ENCODE measurements at places on chromosomes 16 and 17. TPM values are rescaled to one million over a fixed set of nuclear protein-coding genes. Genes with fewer than 3 reads are reported as not detected.

DNA sequence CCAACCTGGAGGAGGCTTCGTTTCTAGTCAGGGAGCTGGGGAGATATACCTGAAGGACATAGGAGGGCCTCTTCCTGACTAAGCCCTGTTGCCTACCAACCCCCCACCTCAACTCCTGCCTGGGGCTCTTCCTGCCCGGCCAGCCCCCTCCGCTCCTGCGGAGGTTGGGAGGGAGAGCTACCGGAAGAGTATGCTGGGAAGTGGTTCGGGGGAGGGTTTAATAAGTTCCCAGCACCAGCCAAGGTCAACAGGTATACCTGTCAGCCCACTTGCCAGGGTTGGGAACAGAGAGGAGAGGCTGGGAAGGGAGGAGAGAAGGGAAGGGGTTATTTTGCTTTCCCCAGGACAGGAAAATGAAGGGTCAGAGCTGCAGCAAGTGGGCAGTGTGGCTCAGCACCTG, 4.7 kb downstream of the PPP1R1B start:
- no peak overlapping the region for H3K4me3 ChIP-seq
- peaks cover 39% of the 10 kb centered on the region for H3K27me3 ChIP-seq
- H3K27ac ChIP-seq = no peak overlapping the region

GRCh38 chr17:75240394-75241142, 20.8 kb downstream of the GGA3 start:
- H3K36me3 ChIP-seq = peaks cover 45% of the 10 kb centered on the region
- no peak overlapping the region for H3K27ac ChIP-seq
- H3K27me3 ChIP-seq = no peaks in the 10 kb centered on the region

DNA sequence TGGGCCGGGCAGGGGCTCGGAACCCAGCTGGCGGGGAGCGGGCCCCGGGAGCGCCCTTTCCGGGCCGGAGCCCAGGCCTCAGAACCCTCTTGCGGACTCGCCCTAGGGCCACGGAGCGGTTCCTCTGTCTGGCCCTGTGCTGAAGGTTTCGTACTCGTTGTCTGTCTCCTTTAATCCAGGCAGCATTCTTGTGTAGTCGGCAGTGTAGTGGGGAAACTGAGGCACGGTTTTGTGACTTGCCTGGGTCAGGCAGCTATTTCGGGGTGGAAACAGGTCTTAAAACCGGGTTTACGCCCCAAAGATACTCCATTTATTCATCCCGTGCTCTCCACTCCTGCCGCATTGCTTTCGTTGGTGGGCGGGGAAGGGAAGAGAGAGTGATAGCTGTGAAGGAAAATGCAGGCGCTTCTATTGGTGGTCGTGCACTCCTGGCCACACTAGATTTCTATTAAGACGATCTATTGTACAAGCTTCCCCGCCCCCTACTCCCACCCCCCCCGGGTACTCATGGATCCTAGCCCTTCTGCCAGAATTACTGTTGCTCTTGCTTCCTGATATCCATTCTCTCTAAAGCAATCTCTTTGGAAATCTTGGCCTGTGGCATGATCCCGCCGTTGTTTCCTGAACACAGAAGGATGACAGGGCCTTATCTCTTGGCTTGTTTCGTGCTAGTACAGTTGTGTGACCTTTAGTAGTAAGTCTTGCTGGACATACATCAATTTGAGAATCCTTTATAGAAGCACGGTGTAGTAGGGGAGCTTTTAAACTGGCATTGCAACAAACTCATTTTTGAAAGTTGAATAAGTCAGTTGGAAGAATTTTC, 751 bp downstream of the DCAF7 start:
- peak overlapping the region; percentile 90 for H3K27ac ChIP-seq
- peak; percentile 72 for DNase-seq
- peaks cover 21% of the 10 kb centered on the region for H3K36me3 ChIP-seq
- H3K4me1 ChIP-seq = peaks cover 9% of the 10 kb centered on the region

The PRM1 gene
- not detected for polyA plus RNA-seq

- H3K27ac ChIP-seq = peak overlapping the region; percentile 5
- H3K36me3 ChIP-seq = peaks cover 12% of the 10 kb centered on the region
- no peaks in the 10 kb centered on the region for H3K27me3 ChIP-seq
- DNase-seq = no peak
These were observed 7.7 kb upstream of the CEP295NL start for GRCh38 chr17:78910497-78911284.

DNA sequence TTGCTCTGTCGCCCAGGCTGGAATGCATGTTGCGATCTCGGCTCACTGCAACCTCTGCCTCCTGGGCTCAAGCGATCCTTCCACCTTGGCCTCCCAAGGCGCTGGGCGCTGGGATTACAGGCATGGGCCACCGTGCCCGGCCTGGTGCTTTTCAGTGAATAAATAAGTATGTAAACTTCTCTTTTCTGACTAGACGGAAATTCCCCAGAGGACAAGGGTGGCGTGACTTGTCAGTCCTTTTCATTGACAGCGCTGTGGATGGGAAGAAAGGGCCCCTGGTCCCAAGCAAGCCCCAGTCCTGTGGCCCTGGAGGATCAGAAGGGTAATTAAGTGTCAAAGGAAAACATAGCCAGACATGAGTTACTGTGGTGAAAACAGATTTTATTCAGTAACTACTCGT, 9.6 kb upstream of the SPN start:
- no peaks in the 10 kb centered on the region for H3K4me1 ChIP-seq
- no peak overlapping the region for H3K4me3 ChIP-seq
- no peaks in the 10 kb centered on the region for H3K27me3 ChIP-seq
- no peak for DNase-seq
- H3K27ac ChIP-seq = no peak overlapping the region

DNA sequence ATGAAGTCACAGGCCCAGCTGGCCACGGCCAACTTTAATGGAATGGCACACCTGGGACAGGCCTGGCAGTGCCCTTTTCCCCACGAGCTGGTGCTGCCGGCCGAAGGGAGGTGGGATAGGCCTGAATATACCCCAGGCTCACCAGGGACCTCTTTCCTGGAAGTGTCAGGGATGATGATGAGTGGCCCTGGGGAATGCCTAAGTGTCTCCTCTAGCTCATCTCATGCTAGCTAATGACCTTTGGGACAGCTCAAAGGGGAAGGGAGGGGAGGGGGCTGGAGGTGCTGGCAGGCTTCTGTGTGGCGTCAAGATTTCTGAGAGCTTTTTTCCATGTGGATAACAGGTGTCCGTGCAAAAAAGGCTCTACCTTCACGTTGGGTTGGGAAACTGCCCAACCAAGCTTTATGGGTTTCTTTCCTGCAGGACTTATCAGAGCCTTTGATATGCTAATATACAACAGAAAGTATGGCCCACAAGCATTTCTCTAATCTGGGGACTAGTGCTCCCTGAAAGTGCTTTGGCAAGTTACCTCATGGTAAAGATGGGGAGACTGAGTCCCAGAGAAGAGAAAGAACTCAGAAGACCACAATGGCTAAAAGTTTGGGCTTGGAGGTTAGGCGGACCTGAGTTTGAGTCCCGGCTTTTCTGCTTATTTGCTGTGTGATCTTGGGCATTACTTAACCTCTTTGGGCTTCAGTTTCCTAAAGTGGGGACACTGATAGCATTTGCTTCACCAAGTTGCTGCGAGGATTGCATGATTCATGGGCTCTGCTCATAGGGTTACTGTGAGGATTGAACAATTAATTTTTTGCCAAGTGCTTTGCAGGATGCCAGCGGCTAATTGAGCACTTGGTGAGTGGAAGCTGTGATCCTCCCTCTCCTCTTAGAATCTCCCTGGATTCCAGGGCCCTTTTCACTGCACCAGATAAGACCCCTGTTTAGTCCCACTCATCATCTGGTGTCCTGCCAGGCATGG, 14.0 kb downstream of the ADGRG1 start:
- H3K36me3 ChIP-seq = no peaks in the 10 kb centered on the region
- no peak overlapping the region for H3K27ac ChIP-seq
- H3K4me1 ChIP-seq = peaks cover 10% of the 10 kb centered on the region
- H3K27me3 ChIP-seq = no peaks in the 10 kb centered on the region
- no peak for DNase-seq

DNA sequence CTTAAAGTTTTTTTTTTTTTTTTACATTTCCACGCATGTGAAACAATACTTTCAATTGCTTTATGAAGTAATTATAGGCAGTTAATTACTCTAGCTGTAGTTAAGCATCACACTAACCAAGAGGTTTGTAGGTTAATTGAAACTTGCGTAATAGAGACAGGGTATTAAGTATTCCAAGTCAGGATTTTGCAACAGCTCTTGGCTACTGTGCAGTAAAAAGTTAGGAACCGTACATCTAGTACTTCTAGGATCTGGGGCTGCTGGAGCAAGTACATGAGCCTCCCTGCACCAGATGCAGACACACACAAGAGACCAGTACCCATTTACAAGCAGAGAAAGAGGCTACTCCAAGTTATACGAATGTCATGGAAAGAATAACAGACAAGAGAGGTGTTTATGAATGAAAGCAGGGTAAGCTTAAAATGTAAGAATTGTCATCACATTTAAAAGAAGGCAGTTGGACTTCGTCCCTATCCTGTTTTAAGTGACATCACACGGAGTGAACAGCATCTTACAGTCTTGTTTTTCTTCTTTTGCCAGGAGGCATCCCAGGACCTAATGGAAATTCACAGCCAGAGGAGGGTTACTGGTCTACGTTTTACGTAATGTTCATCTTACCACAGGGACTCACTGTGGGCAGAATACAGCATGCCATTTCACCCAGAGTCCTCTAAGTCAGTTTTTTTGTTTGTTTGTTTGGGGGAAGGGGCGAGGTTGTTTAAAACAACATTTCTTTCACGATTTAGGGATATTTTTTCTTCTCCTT, 379.6 kb upstream of the PSMD7 start:
- H3K36me3 ChIP-seq = no peaks in the 10 kb centered on the region
- no peaks in the 10 kb centered on the region for H3K27me3 ChIP-seq
- H3K27ac ChIP-seq = no peak overlapping the region
- no peaks in the 10 kb centered on the region for H3K4me1 ChIP-seq
- H3K4me3 ChIP-seq = no peak overlapping the region

DNA sequence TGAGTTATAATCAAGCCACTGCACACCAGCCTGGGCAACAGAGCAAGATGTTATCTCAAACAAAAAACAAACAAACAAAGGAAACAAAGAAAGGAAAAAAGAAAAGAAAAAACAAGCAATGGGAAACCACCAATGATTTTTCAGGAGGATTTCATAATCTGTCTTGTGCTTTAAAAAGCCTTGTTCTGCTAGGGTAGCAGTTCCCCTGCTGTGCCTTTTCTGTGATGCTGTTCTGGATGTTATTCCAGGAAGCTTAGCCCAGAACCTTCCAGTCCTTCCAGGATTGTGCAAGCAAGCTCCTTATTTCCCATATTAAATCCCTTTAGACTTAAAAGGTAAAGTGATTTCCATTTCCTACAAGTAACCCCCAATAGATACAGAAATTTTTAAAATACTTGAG, 171.1 kb downstream of the ABCC12 start:
- H3K36me3 ChIP-seq = no peaks in the 10 kb centered on the region
- H3K4me1 ChIP-seq = no peaks in the 10 kb centered on the region
- no peaks in the 10 kb centered on the region for H3K27me3 ChIP-seq
- no peak for DNase-seq

GRCh38 chr16:71700831-71701230, 23.7 kb downstream of the PHLPP2 start:
- no peaks in the 10 kb centered on the region for H3K27me3 ChIP-seq
- no peak overlapping the region for H3K27ac ChIP-seq
- peaks cover 8% of the 10 kb centered on the region for H3K36me3 ChIP-seq
- no peaks in the 10 kb centered on the region for H3K4me1 ChIP-seq
- no peak overlapping the region for H3K4me3 ChIP-seq

DNA sequence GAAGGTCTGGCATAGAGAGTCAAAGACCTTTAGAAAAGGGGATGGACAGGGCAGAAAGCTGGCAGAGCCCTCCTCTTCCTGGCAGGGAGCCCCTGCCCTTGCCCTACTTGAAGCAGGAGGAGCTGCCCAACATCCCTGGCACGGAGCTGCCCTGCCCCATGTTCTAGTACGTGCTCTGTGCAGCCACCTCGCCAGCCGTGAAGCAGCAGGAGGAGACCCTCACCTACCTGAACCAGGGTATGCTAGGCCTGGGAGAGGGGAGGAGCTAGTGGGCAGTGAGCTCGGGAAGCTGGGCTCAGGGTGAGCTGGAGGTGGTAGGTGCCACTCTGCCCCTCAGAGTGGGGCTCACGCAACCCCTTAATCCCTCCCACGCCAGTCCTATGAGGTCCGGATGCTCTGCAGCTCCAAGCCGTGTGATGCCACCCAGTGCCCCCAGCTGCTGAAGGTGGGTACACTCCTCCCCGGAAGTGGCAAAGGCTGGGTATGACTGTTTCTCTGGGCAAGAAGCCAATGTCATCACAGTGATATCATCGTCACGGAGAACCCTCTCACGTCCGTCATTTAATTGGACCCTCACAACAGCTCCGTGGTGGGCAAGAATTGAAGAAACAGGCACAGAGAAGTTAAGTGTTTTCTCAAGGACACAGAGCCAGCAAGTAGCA, 12.7 kb upstream of the STAC2 start:
- H3K4me3 ChIP-seq = no peak overlapping the region
- H3K36me3 ChIP-seq = no peaks in the 10 kb centered on the region
- H3K4me1 ChIP-seq = 0 out of 2 replicates have a peak, but pooled peaks cover 7% of the 10 kb centered on the region
- no peaks in the 10 kb centered on the region for H3K27me3 ChIP-seq
- DNase-seq = no peak

DNA sequence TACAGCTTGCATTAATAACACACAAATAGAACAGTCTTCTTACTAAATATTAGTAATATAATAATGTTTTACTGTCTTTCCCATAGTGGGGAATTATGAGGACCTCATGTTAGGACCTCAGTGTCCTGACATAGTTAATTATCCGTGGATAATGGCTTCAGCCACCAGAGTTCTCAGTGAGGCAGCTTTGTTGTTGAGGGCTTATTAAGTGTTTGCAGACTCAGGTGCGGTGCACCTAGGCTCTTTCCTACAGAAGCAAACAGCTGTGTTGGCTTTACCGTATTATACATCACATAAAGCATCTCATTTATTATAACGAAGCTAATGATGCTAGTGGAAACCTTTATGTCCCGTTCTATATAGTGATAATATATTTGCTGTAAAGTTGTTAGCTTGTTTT, 246.7 kb downstream of the FTO start:
- no peaks in the 10 kb centered on the region for H3K4me1 ChIP-seq
- no peak overlapping the region for H3K27ac ChIP-seq
- H3K27me3 ChIP-seq = no peaks in the 10 kb centered on the region
- DNase-seq = no peak
- no peak overlapping the region for H3K4me3 ChIP-seq
- no peaks in the 10 kb centered on the region for H3K36me3 ChIP-seq

The KRT28 gene
- polyA plus RNA-seq = not detected

The CSH2 gene
- polyA plus RNA-seq = not detected

- H3K27me3 ChIP-seq = peaks cover 99% of the 10 kb centered on the region
- no peaks in the 10 kb centered on the region for H3K36me3 ChIP-seq
- no peak within 1 kb of the TSS for H3K4me3 ChIP-seq
- DNase-seq = peak; percentile 54
- no peak within 1 kb of the TSS for H3K27ac ChIP-seq
These were observed at the start of gene HOXB13 for GRCh38 chr17:48728232-48729231. Gene HOXB13 (minus strand): TSS chr17:48728750. CDS start chr17:48728593, 157 bp downstream.

GRCh38 chr16:10878328-10878643, 1.3 kb downstream of the CIITA start:
- no peak overlapping the region for H3K27ac ChIP-seq
- no peaks in the 10 kb centered on the region for H3K36me3 ChIP-seq
- H3K4me3 ChIP-seq = no peak overlapping the region
- peaks cover 27% of the 10 kb centered on the region for H3K27me3 ChIP-seq

The KRT20 gene
- polyA plus RNA-seq = not detected

GRCh38 chr16:49189286-49189685, 92.4 kb downstream of the CBLN1 start:
- H3K27me3 ChIP-seq = no peaks in the 10 kb centered on the region
- H3K4me1 ChIP-seq = no peaks in the 10 kb centered on the region
- peak; percentile 32 for DNase-seq
- H3K4me3 ChIP-seq = no peak overlapping the region

The KCNH6 gene
- 0.18 TPM for polyA plus RNA-seq

The RHBDF1 gene
- 49.1 TPM for polyA plus RNA-seq

The DHRS7C gene
- polyA plus RNA-seq = not detected

GRCh38 chr17:73274490-73274889, 12.8 kb upstream of the CPSF4L start:
- no peaks in the 10 kb centered on the region for H3K36me3 ChIP-seq
- no peak overlapping the region for H3K27ac ChIP-seq
- H3K4me3 ChIP-seq = no peak overlapping the region

The HID1 gene
- polyA plus RNA-seq = 2.5 TPM

The CACNG4 gene
- 12.4 TPM for polyA plus RNA-seq

The KRTAP2-1 gene
- polyA plus RNA-seq = not detected
